Lower lobe of right lung (tissue), 2 donors: ENCODE measurements at places on chromosomes 2 and 18. TPM values are rescaled to one million over a fixed set of nuclear protein-coding genes. Genes with fewer than 3 reads are reported as not detected.

The ASPRV1 gene
- 1.9 TPM for total RNA-seq

The BOLL gene
- not detected for total RNA-seq

The SETBP1 gene
- total RNA-seq = 25.8 TPM

The GREB1 gene
- total RNA-seq = 2.3 TPM

The ZCCHC2 gene
- 51.9 TPM for total RNA-seq

The CDH20 gene
- 0.24 TPM for total RNA-seq

The KYNU gene
- total RNA-seq = 30.6 TPM

The RNU2-63P gene
- not detected for total RNA-seq

The CABYR gene
- 1.2 TPM for total RNA-seq

The TXNDC2 gene
- total RNA-seq = 0.12 TPM

The IL1RL1 gene
- total RNA-seq = 69.6 TPM

The HNMT gene
- total RNA-seq = 99.3 TPM

The THADA gene
- 41.2 TPM for total RNA-seq
